ENCODE measurements at places on chromosomes 5 and 9.
A peak's percentile ranks its signal among the peaks of the same experiment; 100 is the strongest.

GRCh38 chr5:151483176-151483575, 35.8 kb downstream of the SLC36A1 start:
- DNase-seq: no peak

DNA sequence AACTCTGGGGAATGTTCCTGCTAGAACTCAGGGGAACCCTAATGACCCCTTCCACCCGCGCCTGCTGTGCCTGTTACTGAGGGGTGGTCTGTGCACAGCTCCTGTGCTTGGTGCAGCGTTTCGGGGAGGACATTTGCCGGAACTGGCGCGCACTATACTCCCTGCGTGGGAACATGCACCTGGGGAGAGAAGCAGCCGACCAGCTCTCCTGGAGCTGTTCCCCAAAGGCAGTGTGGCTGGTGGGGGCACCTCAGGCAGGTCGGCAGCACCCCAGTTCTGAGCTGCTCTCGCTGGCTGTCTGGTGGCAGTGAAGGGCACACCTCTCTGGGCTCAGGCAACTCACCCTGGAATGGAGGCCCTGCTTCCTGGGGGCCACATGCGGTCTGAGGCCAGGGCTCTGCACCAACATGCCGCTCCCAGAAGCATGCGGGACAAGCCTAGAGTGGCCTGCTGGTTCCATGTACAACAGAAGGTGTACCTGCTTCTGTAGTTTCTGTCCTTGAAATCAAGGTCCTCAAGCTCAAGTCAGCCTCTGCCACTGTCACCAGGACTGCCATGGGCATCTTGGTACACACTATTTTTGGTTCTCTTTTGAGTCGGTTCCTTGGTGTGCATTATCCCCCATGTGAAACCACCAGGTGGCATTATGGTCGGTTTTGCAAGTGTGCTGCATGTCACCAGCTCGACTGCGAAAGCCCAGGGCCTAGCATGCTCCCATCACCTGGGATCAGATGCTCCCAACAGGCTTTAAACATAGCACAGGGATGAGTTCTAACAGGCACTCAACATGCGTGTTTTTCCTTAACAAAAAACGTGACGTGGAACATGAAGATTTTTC, 7.8 kb upstream of the MRNIP start:
- DNase-seq: no peak

DNA sequence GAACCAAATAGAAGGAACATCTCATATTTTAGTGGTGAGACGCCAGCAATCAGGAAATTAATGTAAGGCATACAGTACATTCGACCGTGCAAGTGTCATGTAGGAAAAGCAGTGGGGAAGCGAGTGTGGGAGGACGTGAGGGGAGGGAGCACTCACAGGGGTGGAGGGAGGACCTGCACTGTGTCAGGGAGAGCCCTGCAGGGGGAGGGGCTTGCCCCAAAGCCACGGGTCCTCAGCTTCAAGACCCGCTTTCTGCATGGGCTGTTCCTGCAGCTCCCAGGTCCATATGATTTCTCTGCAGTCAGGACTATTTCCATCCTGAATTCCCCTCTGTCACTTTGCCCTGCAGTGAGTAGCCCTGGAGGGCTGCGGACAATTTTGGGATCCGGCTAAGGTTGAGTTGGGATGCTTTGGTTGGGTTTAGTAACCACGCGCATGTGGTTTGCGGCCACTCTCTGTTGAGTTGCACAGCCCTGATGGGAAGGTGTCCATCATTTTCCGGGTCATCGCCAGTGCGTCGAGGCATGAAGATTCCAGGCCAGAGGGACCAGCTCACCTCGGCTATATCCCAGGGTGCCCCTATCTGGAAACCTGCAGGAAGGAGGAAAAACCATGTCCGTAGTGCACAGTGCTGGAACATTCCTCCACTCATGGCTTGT, 61.9 kb downstream of the IRX1 start:
- DNase-seq: no peak

DNA sequence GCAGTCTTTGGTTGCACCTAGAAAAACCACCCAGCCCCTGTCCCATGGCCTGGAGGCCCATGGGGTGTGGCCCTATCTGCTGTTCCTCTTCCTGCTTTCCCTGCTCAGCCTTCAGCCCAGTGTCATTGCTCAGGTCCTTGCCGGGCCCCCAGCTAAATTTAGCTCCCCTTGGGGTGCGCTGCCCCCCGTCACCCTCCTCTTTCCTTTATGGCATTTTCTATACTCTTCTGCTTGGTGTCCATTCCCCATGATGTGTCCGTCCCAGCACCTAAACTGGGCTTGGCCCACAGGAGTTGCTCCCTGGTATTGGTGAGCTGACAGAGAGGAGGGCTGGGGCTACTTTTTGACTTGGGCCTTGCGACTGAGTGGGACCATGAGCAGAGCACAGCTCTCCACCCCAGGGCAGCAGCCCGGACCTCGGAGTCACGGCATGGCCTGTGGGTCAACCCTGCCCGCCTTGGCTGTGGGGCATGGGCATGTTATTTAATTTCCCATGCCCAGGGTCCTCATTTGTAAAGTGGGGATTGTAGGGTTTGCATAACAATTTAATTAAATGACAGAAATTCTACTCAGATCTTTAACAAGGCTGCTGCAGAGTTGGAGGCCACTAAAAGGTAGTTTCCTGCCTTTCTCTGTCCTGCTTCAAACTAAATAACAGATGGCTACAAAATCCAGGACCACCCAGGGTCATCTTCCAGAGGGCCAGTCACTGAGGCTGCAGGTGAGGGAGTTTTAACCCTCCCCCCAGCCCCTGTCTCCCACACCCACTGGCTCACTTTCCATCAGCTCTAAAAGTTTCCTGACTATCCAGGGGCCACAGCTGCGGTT, 98.2 kb downstream of the DAP start:
- no peak for DNase-seq

- DNase-seq: no peak
Measured at GRCh38 chr5:176877793-176878331, 21.3 kb downstream of the HK3 start.

GRCh38 chr5:139755892-139756671, 39.5 kb upstream of the PSD2 start:
- DNase-seq: no peak

DNA sequence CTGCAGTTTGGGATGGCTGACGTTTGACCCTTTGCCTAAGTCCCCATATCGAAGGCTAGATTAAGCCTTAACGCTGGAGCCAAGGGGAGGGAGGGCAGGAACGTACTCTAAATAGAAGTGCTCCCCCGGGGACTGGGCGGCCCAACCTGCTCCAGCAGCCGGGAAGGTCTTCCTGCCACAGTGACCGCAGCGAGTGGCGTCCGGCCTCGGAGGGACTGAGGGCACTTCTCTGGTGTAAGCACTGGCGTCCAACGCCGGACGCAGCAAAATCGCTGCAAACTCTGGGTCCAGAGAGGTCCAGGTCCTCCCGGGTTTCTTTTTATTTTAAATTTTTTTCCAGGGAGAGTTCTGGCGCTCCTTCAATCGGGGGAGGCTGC, 505 bp upstream of the ACER2 start:
- no peak for DNase-seq

GRCh38 chr5:95078868-95079267, 206.0 kb downstream of the MCTP1 start:
- no peak for DNase-seq

DNA sequence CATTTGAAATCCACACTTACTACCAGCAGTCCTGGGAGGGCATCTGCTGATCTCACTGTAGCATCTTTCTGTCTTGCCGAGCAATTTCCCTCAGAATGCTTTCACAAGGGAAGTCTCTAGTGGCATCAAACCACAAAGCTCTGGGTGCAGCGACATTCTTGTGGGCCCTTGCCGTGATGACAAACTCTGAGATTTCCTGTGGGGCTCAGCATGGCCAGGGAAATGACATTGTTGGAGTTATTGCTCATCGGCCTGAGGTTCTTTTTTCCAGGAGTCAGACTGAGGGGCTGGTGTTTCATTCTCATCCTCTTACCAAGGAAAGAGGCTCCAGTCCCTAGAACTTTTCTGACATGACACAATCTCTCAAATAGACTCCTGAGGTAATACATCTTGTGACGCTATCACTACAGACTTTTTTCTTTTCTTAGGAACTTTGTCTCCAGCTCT, 51.4 kb downstream of the PFDN1 start:
- DNase-seq: peak; percentile 72

GRCh38 chr5:133552925-133553525, 59.3 kb downstream of the FSTL4 start:
- peak; percentile 37 for DNase-seq

- DNase-seq: no peak
Measured at GRCh38 chr9:132011309-132011708, 68.4 kb downstream of the MED27 start.

Measured in stimulated activated CD4-positive, alpha-beta T cell treated with anti-CD3 and anti-CD28 coated beads, Interleukin-12 subunit alpha, Interleukin-12 subunit beta, amount 100 ng/mL, for 48 hours (primary cell).